ENCODE measurements at places on chromosomes 3 and 15. TPM values are rescaled to one million over a fixed set of nuclear protein-coding genes. Genes with fewer than 3 reads are reported as not detected.

Gene OR5K2
- total RNA-seq = not detected

Gene MYZAP
- not detected for total RNA-seq

Gene FAM174B
- 15.9 TPM for total RNA-seq

Gene NRROS
- 9.8 TPM for total RNA-seq

Gene THRB
- not detected for total RNA-seq

Gene ECE2
- total RNA-seq = not detected

Gene NT5DC2
- total RNA-seq = 3.9 TPM

Gene CCNB2
- 0.40 TPM for total RNA-seq

Gene HYAL1
- 0.32 TPM for total RNA-seq

Gene RAD54L2
- 38.1 TPM for total RNA-seq

Gene SKOR1
- 0.62 TPM for total RNA-seq

Gene LSAMP
- not detected for total RNA-seq

Gene CASR
- total RNA-seq = 0.02 TPM

Gene RTP3
- not detected for total RNA-seq

Gene NGLY1
- total RNA-seq = 66.1 TPM

Gene SPINK8
- total RNA-seq = not detected

Gene PP2D1
- total RNA-seq = not detected

Gene MBNL1
- total RNA-seq = 459 TPM

Gene SLITRK3
- total RNA-seq = not detected

Gene MAP6D1
- 1.8 TPM for total RNA-seq

Gene GADL1
- not detected for total RNA-seq

Gene ERICH6
- 0.27 TPM for total RNA-seq

Gene GHSR
- total RNA-seq = not detected

Gene GREM1
- total RNA-seq = not detected

Gene SIN3A
- 120 TPM for total RNA-seq

Gene C3orf85
- total RNA-seq = not detected

Gene SOX14
- total RNA-seq = not detected

Gene SLC12A8
- 0.83 TPM for total RNA-seq

Gene BBS4
- total RNA-seq = 24.5 TPM

Gene CLDN16
- total RNA-seq = not detected

Gene ADPRH
- 0.73 TPM for total RNA-seq

Gene ATP13A5
- total RNA-seq = not detected

Gene TRPC1
- 1.5 TPM for total RNA-seq

Gene ARID3B
- total RNA-seq = 38.9 TPM
